ENCODE measurements at places on chromosomes 7 and 10.

DNA sequence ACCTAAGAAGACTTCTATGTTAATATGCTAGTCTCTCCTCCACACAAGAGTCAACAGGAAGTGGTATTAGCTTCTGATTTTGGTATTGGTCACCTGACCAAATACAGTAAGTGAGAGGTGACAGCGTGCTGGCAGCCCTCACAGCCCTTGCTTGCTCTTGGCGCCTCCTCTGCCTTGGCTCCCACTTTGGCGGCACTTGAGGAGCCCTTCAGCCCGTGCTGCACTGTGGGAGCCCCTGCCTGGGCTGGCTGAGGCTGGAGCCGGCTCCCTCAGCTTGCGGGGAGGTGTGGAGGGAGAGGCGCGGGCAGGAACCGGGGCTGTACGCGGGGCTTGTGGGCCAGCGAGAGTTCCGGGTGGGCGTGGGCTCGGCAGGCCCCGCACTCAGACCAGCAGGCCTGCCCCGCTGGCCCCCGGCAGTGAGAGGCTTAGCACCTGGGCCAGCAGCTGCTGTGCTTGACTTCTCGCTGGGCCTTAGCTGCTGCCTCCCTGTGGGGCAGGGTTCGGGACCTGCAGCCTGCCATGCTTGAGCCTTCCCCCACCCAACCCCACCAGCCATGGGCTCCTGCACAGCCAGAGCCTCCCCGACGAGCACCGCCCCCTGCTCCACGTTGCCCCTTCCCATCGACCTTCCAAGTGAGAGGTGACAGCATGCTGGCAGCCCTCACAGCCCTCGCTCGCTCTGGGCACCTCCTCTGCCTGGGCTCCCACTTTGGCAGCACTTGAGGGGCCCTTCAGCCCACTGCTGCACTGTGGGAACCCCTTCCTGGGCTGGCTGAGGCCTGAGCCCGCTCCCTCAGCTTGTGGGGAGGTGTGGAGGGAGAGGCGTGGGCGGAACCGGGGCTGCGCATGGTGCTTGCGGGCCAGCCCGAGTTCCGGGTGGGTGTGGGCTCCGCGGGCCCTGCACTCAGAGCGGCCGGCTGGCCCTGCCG is 4.2 kb upstream of the ACSL5 start:
- DNase-seq = no peak

DNA sequence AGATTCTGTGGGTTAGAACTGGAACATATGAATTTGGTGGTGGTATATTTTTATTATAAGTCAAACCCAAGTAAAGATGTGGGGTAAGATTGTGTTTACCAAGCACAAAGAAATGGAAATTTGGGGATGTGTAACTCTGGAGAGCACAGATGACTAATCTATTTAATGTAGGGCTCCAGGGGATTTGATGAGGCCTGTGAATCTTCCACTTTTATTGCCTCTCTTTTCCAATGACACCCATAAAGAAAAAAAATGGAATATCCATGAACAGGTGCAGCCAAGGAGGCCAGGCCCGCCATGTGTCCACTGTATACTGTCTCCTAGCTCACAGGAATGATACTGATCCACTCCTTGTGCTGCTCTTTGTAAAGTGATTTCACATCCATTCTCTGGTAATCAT is 2.8 kb downstream of the SRGN start:
- no peak for DNase-seq

DNA sequence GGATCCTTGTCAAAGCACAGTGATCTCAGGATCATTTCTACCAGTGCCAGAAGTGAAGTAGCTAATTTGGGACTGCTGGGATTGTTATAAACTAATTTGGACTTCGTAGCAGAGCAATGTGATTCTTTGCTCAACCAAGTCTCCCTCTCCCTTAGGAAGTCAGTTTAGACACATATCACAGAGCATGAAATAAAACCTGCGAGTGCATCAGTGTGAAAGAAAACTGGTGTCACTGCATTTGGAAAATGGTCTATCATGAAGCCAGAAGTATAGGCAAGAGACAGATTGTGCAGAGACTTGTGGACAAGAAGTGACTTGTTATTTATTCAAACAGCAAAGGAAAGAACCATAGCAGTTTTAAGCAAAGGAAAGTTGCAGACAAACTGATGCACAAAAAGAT is 560.5 kb upstream of the NRG3 start:
- DNase-seq = no peak

DNA sequence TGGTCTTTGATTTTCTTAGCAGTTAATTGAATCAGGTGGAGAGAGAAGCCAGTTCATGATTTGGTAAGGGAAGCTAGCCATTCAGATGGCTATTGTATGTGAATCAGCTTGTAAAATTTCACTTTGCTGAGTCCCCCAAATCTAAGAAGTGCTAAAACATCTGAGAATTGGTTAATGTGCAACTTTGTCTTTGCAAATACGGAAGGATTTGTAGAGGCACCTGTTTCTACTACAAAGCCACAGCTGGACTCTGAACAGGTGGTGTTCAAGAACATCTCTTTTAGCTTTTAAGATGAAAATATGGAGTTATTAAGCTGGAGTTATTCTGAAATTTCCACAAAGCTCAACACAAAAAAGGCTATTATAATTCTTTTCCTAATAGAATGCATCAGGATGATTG is 132.6 kb downstream of the VPS50 start:
- no peak for DNase-seq

GRCh38 chr10:30324448-30325110 is 24.5 kb downstream of the MTPAP start:
- DNase-seq = no peak

- no peak for DNase-seq
Measured at GRCh38 chr7:134300988-134301387, 15.7 kb downstream of the SLC35B4 start.

DNA sequence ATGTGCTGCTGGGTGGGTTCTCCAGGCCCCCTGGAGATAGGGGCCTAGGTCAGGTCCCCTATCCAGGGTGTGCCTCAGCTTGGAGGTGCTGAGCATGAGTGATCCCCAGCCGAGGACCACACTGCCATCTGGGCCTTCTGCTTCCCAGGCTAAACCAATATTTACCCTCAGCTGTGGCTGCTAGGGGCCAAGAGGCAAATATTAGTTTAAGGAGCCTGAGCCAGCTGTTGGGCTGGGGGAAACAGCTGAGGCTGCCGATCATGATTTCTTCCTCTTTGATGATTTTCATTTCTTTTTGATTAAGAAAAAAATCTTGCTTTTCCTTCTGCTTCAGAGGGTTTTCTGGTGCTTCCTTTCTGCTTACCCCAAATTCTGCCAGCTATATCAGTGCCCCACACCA is 83.4 kb downstream of the NEURL1 start:
- no peak for DNase-seq

DNA sequence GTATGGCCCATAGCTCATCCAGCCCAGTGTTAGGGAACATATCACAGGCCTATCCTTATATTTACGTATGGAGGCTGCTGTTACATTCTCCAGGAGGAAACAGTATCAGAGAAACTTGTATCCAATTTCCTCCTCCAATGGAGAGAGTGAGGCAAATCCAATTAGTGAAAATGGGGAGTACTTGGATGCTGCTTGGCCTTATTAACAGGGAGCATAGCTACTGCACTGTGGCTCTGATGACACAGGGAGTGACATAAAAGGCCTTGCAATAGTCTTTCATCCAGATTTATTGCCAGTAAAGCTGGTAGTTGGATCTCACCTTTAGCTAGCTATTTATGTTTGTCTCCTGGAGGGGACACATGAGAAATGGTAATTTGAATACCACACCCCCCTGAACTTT is 313.2 kb upstream of the MTPN start:
- no peak for DNase-seq

DNA sequence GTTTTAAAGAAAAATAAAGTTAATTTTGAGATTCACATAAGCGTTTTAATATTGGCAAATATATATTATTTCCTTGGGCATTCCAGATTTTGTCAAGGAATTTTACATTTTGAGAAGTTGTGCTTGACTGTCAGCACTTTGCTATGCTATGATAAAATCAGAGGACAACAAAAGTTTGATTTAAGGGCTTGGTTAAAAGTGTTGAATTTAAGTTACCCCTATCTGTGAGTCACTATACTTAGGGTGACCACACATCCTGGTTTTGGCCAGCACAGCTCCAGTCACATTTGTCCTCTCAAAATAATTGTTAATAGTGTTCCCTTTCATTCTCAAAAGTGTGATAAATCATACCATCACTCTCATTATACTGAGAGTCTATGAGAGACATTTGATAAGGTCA is 34.2 kb upstream of the ANK3 start:
- no peak for DNase-seq
